Panc1 (cell line): ENCODE measurements at places on chromosomes 16 and 17.

DNA sequence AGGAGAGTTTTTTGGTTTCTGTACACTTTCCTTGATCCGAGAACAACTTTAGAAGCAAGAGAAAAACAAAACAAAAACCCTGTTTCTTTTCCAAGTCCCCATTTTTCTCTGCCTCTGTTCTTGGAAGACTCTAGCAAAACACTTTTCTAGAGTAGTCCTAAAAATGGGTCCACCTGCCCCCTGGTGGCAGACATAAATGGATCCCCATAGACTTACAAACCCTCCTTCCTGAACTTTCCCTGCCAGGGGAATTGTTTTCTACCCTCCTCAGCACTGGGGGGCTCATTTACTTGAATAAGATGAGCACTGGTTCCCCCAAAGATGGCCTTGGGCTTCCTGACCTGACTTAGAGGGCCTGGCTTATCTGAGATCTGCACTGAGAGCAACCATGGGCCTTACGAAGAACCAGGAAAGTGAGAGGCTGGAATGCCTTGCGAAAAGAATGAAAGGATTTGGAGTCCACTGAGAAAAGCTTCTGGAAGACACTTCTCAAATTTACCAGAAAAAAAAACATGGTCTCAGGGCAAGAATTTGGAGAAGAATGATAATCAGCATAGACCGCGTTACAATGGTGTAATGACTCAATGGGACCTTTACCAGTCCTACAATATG is 48.0 kb upstream of the CDYL2 start:
- DNase-seq = no peak

GRCh38 chr17:36602030-36602748 is 806 bp downstream of the MRM1 start:
- no peak for DNase-seq

- no peak for DNase-seq
Measured at GRCh38 chr17:80124351-80124981, 22.5 kb downstream of the EIF4A3 start.

GRCh38 chr17:28547623-28548416 is 4.6 kb downstream of the UNC119 start:
- peak; percentile 60 for DNase-seq

GRCh38 chr16:88017587-88018101 is 66.4 kb downstream of the BANP start:
- DNase-seq = no peak

DNA sequence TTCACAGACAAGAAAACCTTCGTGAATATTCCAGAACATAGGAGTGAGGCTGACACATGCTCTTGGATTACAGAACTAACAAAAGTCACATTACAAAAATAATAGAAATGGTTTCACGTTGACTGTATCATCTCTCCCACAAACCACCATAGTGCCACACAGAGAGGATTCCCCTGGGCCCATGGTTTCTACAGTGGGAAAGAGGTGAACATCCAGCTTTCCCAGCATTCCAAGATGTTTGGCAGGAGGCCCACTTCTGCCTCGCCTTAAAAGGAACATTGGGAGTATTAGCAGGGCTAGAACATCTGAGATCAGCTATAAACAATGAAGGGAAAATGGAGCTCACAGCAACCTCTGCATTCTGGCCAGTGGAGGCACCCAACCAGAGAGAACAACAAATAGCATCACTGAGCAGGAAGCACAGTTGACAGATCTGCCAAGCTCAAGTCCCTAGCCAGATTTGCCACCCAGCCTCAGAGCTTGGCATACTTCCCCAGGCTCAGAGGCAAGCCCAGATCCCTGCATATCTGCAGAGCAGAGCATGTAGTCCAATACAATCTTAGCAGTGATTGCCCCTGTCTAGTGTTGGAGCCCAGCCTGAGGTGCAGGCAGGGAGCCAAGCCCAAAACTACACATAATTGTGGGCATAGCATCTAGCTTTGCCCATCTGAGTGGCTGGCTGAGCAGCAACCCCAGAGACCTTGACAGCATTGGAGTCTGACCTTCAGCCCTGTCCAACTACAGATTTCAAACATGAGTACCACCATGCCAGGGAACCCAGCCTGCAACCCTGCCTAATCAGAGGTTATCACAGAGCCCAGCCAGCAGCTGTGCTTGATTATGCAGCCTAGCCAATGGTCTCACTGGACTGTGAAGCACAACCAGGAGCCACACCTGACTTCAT is 260.4 kb downstream of the CEP112 start:
- no peak for DNase-seq

- DNase-seq = no peak
Measured at GRCh38 chr16:87882436-87883019, 13.2 kb upstream of the SLC7A5 start.

DNA sequence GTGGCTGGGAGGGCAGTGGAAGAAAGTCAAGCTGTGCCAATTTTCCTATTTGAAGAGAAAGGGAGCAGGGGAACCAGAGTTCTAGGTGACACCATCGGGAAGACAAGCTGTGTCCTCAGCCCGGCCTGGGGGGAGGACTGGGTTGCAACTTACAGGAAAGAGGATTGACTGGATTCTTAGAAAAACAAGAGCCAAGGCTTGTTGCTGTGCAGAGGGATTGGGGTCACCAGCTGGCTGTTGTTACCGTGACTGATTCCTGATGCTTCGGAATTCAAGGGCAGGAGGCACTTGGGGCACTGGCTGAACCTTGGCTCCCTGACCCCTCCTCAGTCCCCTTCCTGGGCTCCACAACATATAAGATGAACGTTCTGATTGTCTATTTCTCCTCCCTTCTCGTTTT is 16.8 kb upstream of the MMP2 start:
- no peak for DNase-seq

GRCh38 chr16:1244881-1245280 is 4.4 kb downstream of the TPSAB1 start:
- DNase-seq = no peak

GRCh38 chr17:79555543-79555942 is 55.3 kb downstream of the RBFOX3 start:
- no peak for DNase-seq

DNA sequence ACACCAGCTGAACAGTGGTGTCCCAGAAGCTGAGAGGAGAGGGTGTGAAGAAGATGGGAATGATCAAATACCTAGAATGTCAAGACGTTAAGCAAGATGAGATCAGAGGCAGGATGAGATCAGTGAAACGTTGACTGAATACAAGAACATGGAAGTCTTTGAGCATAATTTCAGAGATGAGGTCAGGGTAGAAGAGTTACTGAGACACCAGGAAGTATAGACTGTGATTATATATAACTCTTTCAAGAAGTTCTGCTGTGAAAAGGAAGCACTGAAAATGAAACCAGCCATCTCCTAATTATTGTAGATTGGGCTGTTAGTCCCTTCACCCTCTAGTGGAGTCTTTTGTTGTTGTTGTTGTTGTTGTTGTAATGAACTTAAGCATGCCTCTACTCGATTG is 9.1 kb downstream of the SHCBP1 start:
- no peak for DNase-seq

- DNase-seq = no peak
Measured at GRCh38 chr16:56608876-56609462, 585 bp downstream of the MT2A start.

DNA sequence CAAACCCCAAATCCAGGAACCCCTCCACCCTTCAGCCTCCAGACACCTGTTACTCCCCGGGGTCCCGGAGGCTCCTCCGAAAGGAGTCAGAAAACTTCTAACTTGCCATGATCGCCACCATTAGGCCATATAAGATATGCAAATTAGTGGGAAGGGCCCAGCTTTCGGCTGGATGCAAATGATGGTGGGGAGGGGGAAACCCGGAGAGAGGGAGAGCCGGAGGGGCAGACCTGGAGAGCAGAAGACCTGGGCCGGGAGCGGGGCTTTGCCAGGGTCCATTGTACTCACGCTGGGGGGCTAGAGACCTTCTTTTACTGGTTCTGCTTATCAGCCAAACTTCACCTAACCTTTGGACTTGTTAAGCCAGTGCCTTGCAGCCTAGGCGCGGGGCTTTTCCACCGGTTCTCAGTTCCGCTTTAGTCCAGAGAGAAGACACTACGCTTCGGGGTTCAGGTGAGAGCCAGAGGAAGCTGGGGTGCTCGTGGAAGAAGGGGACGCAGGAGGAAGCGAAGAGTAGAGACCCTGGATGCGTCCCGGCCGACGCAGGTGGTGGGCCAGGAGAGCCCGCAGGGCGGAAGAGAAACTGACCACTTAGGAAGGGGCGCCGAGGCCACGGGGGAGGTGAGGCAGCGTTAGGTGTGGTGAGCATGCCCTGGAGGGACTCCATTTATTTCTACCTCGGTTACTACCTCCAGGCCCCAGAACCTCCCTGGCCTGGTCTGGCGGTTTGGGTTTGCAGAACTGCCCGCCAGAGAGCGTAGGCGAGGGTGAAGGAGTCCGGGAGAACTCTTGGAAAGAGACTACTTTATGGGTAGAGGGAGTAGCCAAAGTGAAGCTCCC is at the start of gene HNF1B:
TSS of gene HNF1B (minus strand) at position 99 of the 840 bp plus-strand sequence. CDS start 175 bp downstream, outside the sequence.
- no peak for DNase-seq

DNA sequence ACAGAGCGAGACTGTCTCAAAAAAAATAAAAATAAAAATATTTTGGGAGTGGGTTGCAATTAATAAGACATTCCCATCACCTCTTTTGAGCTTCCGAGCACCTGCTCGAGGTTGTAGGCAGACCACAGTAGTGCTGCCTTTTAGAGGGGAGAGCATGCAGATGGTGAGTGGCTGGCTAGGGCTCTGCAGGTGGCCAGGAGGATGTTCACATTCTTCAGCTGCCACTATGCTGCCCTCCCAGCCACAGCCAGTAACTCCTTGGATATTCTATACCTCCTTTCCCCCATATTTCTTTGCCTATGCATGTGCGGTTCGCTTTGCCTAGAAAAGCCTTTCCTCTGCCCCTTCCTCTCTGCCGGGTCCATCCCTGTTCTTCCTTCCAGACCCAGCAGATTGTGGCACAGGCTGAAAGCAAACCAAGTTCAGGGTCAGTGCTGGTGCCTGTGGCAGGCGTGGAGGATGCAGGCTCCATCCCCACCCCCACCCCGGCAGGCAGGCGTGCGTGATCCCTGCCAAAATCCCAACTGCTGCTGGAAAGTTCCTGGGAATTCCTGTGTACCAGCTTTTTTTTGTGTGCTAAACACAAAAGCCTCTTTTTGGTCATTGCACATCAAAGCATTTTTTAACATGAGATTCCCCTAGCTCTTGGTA is 33.8 kb upstream of the CMIP start:
- no peak for DNase-seq

DNA sequence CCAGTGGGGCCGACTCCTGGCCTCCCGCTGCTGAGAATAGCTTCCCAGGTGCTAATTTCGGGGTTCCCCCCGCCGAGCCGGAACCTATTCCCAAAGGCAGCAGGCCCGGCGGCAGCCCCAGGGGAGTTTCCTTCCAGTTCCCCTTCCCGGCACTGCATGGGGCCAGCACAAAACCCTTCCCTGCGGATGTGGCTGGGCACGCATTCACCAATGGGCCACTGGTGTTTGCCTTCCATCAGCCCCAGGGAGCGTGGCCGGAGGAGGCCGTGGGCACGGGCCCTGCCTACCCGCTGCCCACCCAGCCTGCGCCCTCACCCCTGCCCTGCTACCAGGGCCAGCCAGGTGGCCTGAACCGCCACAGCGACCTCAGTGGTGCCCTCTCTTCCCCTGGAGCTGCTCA is 24.9 kb upstream of the ZFPM1 start:
- DNase-seq = no peak

- no peak for DNase-seq
Measured at GRCh38 chr17:78739331-78739931, 42.6 kb downstream of the CYTH1 start.

DNA sequence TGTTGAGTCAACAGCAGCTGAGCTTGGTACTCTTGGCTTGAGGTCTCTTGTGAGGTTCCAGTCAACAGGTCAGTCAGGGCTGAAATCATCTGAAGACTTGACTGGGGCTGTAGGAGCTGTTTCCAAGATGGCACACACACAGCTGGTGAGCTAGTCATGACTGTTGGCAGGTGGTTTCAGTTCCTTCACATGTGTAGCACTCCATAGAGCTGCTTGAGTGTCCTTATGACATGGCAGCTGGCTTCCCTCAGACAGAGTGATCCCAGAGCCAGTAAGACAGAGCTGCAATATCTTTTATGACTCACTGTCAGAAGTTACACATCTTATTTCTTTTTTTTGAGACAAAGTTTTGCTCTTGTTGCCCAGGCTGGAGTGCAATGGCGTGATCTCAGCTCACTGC is 19.5 kb upstream of the GAS7 start:
- DNase-seq = no peak
